MV-4-11 (cell line): ENCODE measurements at places on chromosomes 5 and 9.

DNA sequence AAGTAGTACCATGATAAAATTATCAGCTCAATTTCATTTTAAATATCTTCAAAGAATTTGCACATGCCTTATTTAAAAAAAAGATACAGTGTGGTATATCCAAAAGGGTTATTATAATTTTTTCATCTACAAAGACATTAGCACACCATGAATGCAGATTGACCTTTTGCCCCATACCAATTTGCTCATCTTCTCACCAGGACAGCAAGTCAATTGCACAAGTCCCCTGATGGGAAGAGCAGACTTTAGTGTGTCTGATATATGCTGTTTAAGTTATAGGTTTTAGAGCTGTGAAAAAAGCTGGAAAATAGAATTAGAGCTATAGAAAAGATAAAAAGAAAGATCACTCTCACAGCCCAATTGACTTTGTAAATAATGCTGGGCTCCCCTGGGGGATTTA is 325.8 kb upstream of the CDH6 start:
- DNase-seq, result no peak

DNA sequence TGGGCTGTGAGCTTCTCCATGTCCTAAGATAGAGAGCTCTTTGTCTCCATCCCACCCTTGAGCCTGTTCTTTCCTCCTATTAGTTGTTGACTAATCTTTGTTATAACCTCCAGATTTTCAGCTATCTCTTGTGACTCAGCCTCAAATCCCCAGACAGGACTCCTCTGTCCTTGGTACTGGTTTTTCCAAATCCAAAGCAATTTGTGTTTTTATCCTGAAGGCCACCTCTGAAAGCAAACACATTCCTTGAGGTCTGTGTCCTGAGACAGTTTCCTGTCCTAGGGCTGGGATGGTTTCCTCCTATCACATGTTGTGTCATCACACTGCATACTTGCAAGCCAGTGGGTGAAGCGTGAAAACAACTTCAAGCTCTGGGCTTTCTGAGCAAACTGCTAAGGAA is 8.5 kb downstream of the TNC start:
- DNase-seq, result no peak

DNA sequence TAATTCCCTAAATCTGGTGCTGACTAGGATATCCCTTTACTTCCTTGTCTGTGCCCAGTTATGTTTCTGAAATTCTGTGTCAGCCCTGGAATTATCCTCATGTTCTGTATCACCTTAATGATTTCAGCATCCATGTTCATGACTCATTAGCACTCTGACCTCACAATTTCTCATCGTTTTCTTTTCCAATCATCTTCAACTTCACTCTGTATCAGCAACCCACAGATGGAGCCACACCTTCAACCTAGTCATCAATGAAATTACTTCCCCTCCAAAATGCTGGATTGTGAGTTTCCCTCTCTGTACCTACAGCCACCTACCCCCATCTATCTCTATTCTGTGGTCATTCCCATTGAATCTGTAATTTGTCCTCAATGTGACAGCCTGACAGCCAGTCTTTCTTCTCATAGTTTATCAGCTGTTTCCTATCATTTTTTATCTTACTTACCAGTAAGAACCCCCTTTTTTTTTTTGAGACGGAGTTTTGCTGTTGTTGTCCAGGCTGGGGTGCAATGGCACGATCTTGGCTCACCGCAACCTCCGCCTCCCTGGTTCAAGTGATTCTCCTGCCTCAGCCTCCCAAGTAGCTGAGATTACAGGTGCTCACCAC is 3.1 kb upstream of the IL6ST start:
- no peak for DNase-seq

GRCh38 chr5:93126634-93127033 is 454.4 kb downstream of the NR2F1-AS1 start:
- no peak for DNase-seq

GRCh38 chr9:4615251-4615650 is 46.8 kb upstream of the PLPP6 start:
- DNase-seq, result no peak

DNA sequence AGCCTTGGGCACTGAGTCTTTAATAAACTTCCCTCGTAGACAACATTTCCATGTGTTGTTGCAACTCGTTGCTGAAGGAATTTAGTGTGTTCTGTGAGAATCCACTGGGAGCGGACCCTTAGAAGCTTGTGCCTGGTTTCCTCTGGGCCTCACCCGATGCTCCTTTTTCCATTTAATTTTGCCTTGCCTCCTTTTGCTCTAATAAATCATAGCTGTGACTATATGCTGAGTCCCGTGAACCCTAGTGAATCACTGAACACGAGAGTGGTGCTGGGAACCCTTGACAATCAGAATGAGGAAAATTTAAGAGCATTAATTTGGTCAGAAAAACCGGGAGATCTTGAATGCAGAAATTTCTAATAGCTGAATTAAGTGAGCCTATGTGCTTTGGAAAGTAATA is 291.1 kb upstream of the ZNF608 start:
- DNase-seq, result no peak

DNA sequence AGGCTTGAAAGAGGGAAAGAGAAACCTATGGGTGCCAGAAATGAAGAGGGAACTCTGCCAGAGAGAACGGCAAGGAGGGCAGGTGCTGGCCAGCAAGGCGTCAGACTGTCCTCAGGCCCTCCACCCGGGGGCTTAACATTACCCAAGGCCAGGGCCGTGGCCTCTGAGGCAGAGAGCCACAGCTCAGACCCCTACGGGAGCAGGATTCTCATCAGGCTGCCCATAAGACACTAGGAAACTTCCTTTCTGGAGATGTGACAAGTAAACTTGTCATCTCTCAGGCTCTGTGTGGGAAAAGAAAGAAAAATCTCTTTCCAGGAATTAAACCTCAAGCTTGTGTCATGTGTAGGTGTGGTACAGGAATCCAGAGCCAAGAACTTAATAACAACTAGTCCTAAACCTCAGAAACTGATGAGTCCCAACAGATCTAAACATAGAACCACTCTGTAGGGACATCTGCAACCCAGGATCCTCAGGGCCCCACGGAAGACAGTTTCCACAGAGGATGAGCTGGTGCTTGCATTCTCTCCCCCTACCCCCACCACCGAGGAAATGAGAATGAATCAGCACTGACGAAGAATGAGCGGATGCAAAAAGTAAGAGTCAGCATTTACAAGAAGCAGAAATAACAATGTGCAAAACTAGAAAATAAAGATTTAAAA is 74.3 kb downstream of the DCP2 start:
- peak; percentile 31 for DNase-seq

- no peak for DNase-seq
Measured at GRCh38 chr9:42388846-42389245, 205.4 kb downstream of the SPATA31A6 start.

DNA sequence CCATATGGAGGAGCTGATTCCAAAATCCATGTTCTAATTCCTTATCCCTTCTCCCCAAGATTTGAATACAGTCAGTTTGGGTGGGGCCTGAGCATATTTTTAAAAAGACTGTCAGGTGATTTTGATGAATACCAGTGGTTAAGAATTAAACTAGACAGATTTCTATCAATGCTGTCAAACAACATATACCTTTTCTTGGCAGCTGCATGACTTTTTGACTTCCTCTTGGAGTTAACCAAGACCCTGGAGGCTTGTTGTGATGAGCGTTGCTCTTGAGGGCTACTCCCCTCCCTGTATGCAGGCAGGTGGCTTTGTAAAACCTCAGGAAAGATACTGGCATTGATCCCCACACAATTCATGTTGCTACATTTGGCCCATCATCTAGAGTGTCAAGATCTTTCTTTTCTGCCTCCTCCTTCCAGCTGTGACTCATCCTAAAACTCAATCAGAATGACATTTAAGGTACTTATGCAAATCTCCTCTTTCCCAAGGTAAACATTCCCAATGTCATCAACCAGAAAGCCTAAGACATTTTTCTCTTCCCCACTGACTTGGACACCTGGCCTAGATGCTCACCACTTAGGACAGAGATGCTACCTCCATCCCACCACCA is 61.7 kb downstream of the PPP2R2B start:
- no peak for DNase-seq

DNA sequence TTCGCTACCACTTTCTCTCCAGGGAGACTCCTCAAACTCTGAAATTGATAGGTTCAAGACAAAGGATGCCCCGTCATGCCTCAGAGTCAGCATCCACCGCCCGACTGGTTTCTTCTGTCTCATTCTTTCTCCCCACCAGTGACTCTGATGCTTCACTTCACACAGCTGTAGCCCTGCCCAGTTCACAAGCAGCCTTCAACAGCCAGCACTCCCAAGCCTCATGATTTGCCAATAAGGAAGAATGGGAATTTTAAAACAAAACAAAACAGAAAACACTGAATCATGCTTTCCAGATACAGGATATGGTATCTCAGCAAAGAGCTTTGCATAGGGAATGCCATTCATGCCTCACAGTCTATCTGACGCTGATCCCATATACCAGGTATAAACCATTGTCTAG is 371.2 kb upstream of the RORB start:
- no peak for DNase-seq

DNA sequence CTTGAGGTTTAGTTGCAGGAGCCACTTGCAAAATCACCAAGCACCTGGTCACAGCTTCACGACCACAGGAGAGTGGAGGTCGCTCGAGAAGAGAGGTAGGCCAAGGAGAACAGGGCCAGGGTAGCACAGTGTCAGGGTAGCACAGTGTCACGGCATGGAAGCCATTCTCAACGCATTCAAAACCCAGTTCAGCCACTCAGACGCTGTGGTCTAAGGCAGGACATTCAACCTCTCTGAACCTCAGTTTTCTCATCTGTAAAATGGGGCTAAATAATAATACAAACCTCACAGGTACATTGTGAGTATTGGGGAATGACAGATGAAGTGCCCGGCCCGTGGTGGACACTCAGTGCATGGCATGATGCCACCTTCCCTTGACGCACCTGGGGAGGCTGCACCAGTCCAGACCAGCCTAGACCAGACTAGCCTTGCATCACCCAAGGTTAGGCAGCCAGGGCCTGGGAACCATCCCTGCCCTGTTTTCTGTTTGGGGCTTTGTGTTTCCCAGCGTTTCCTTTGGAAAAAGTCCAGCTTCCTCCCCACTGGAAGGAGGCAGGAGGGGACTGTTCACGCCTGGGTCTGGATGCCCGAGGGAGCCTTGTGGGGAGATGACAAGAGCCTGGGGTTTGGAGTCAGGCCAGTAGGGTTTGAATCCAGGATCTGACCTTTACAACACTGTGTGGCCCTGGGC is 7.8 kb upstream of the LMX1B start:
- DNase-seq, result no peak

GRCh38 chr9:11241779-11242178 is 629.0 kb upstream of the PTPRD start:
- no peak for DNase-seq

GRCh38 chr5:40397091-40397490 is 282.6 kb upstream of the PTGER4 start:
- DNase-seq, result peak; percentile 62

GRCh38 chr5:68345582-68345981 is 130.0 kb downstream of the PIK3R1 start:
- DNase-seq, result no peak

GRCh38 chr9:82584349-82584863 is 478.5 kb downstream of the RASEF start:
- peak; percentile 58 for DNase-seq

GRCh38 chr5:115686738-115687074 is 60.9 kb upstream of the TMED7 start:
- no peak for DNase-seq

GRCh38 chr9:28024676-28025075 is 451.4 kb upstream of the C9orf72 start:
- DNase-seq, result no peak

GRCh38 chr5:5191906-5192305 is 51.8 kb downstream of the ADAMTS16 start:
- DNase-seq, result no peak

DNA sequence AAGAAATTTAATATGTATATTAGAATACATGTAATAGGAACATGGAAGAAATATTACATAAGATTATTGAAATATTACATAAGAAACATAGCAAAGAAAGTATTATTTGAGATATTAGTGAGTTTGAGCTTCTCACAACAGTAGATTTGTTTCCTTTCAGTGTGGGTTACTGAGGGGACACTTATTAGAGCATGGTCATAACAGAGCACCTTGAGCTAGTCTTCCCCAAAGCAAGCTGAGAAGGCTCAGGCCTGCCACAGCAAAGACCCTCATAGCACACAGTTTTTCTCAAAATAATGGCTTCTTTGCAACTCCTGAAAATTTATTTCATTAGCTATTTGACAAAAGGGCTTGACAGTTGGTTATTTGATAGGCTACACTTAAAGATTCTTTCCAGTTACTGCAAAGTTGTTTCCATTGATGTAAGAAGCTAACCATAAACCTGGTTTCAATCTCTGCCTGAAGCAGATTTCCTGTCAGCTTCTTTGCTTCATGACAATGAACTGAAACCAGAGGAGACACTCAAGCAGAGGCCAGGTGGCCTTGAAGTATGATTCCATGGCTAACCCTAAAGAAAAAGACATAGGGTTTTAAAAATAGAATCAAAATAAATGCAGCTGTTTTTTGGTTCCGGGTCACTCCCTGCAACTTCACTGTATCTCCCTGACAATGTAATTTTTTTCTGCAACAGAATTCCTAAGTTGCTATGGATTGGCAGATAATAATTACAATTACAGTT is 68.6 kb downstream of the ERMP1 start:
- DNase-seq, result no peak

- DNase-seq, result no peak
Measured at GRCh38 chr9:37100327-37100726, 20.0 kb upstream of the ZCCHC7 start.

DNA sequence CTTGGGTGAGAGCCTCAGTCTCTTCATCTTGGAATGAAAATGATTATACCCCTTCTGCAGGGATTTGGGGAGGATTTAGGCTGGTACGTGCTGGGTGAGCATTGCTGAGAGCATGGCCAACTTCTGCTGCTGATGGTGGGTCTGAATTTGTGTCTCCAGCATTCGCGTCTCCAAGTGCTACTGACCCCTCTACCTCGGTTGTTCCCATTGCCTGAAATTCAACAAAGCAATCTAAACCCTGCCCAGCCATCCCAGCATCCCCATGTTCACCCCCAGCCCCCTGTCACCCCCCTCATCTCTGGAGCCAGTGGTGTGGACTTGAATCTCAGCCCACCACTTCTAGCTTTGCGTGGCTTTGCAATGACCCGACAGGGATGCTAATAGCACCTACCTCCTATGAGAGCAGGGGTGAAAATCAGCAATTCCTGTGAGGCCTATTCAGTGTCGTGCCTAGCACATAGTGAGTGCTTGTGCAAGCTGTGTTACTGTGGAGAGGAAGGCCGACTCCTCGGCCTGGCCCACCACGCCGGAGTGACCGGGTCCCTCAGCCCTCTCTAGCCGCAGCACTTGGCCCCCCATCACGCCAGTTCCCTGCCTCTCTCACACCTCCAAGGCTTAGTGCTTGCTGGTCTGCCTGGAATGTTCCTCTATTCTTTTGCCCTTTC is 43.4 kb upstream of the SH3PXD2B start:
- no peak for DNase-seq

DNA sequence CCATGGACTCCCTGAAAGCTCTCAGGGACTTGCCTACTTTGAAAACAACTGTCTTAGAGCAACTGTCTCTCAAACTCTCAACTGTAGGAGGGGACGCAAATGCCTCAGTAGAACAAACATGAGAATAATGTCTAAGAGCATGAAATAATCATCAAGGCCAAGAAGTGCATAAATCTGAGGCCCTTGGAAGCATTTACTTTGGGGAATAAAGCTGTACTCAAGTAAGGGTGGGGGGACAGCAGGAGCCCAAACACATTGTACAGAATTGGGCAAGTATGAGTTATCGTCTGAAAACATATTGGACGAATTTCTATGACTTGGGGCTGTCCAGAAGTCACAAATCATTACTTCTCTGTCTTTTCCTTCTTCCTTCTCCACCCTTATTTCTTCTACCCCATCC is 96.3 kb upstream of the HMHB1 start:
- no peak for DNase-seq

- DNase-seq, result no peak
Measured at GRCh38 chr9:14383294-14383693, 69.4 kb upstream of the NFIB start.
